Cortex of kidney (tissue), 1 donor: ENCODE measurements at places on chromosomes 3 and 15.

DNA sequence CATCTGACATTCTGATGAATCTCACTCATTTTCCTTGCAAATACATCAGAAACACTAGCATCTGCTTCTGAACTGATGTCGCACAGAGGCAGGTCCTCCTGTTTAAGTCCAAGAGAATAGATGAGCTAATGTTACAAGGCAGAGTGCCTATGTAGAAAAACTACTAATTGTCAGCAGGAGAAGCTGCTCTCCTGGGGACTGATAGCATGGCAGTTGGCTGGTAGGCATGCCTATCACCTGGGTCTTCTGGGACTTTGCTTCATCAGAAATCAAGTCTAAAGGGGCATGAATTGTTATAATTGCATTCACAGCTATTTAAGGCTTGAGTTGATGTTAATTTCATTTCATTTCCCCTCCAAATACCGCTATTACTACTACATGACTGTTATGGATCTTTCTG, 457.2 kb downstream of the RAP2B start:
- no peak for DNase-seq

GRCh38 chr15:74535388-74536084, 5.5 kb upstream of the ARID3B start:
- DNase-seq = no peak

DNA sequence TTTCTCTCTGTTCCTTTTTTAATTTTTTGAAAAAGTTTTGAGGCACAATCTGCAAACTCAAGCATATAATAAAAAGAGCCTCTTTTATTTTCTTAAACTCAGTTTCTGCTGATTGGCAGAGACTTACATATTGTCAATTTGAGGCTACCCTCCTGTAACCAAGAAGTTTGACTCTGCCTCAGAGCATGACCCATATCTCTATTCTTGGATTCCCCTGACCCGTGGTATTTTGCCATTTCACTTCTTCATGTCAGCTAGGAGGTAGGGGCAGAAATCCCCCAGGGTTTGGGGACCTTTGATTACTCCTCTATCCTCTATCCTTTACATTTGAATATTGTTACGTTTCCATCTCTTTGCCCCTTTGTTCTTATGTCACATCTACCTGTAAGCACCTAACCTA, 479.1 kb upstream of the ALCAM start:
- no peak for DNase-seq

- DNase-seq = no peak
Observed at GRCh38 chr15:75659928-75660645, 12.4 kb downstream of the SNX33 start.

GRCh38 chr3:22685597-22685996, 517.5 kb upstream of the UBE2E2 start:
- DNase-seq = no peak

DNA sequence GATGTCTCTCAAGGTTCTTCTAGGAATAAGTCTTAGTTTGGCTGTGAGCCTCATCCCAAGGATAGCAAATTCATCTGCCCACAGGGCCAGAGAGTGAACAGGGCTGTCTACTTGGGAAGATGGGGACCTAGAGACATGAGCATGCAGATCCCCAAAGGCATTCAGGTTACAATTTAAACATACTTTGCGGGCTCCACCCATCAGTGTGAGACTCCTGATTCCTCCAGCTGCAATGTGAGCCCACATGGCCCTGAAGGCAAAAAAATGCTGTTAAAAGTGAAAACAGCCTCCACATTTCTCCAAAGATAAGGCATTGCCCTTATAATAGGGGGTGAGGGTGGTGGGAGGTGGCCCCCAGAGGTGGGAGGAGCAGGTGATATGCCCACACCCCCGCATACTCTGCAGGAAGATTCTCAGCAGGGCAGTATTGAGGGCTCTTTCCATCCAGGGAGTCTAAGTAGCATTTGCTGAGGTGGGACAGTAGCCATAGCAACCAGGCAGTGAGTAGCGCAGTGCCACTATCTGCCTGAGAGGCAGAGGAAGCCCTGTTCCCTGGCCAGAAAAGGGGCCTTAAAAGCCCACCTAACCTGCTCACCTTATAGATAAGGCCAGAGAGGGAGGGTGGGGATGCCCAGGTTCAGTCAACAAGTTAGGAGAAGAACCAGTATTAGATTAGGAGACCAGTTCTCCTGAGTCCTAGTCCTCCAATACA, 31.2 kb downstream of the TGM4 start:
- no peak for DNase-seq

DNA sequence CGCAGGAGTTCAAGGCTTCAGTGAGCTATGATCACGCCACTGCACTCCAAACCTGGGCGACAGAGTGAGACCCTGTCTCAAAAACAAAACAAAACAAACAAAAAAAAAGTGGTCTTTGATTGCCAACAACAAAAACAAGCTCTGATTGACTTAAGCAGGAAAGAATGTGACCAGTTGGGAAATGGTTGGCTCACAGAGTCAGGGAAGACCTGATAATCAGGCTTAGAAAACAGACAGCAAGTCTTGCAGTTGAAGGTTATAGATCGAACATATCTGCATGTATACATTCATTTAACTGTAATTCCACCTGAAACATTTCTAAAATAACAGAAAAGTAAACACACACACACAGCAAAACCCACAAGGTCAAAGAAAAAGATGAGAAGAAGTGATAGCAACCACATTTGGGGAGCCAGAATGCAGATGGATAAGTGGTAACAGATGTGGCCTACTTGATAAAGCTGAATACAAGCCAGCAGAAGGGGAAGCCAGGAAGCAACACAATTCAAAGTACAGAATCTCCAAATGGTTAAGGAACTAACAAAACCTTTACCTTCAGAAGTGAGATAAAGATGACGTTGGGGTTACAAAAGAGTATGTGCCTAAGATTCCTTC, 699.9 kb upstream of the ZNF385D start:
- DNase-seq = no peak

DNA sequence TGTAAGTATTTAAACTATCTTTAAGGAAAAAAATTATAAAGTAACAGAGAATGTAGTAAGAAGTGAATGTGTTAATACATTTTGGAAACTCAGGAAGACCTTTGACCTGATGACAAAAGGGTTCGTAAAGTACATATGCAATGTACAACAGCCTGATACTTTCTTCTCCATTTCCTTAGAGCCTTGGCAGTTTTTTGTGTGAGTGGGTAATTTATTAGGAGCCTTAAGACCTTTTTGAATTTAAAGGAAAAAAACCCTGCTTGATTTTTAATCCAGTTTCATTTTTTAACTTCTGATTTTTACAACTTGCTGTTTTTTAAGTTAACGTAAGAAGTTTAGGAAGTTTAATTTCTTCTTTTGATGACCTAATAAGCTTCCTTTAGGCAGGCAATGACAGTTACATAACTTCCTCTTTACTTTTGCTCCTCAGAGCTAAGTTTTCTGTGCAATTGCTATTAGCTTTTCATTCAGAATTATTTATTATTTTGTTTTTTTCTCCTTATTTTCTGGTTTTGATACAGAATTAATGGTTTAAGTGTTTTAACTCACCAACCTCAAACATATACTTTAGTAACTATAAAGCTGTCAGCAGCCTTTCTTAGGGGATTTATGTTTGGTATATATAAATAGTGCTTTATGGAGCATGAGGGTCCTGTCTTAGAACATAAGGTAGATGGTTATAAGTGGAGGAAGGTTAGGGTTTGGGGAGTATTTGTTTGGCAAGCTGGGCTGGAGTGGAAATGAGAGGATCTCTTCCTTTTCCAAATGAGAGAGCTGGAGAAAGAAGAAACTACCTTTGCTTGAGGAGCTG, 35.2 kb downstream of the ARMC8 start:
- no peak for DNase-seq

DNA sequence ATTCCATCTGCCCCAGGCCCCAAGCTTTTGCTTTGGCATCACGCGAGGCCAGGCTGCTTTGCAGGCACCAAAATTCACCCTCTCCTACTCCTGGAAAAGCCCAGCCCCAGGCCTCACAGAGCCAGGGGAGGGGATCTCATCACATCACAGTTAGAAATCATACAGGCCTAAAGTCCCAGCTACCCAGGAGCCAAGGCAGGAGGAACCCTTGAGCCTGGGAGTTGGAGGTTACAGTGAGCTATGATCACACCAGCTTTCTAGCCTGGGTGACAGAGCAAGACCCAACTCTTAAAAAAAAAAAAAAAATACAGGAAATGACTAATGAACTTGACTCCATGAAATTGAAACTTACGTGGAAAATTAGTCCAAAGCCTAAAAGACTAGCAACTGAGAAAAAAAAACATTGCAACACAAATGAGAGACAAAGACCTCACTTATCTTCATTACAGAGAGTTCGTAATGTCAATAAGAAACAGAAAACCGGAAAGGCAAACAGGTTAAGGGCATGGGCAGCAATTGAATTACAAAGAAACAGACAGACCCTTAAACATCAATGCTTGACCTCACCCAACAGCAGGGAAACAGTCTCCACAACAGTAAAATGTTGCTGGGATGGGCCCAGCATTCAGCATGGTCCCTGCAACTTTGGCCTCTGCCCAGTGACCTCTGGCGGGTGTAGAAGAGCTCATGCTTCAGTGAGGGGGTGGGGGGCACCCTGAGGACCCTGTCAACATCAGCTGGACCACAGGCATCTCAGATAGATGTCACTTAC, 151.5 kb downstream of the LRRK1 start:
- DNase-seq = no peak

DNA sequence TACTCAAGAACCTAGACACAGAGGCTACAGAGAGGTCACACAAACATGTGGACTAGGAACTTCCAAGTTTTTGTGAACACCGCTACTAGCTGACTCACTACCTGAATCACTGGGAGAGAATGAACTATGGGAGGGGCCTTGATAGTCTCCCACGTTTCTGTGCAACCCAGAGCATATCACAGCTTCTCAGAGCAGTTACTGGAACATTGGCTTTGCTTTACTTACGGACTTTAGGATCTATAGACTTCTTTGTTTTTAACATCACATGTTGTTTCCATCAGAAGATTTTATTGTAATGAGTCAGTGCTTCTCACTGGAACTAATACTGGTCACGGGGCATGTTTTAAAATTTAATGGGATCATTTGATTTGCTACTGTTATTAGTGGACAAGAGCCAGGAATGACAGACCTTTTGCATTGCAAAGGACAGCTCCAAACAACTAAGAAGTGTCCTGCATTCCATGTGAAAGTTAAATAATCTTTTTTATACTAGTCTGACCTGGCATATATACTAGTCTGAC, 35.6 kb downstream of the RTP4 start:
- DNase-seq = no peak

DNA sequence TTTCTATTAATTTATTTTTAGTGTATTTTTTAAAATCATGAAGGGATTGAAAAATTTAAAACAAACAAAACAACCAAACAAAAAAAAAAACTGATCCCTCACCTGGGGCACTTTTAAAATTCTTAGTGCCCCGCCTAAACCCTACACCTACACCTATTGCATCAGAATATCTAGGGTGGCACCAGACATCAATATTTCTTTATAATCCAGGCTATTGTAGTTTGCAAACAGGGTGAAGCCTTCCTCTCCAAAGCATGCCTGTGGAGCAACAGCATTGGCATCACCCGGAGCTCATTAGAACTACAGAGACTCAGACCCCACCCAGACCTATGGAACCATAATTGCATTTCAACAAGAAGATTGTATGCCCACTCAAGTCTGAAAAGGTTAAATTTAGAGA, 54.9 kb upstream of the ACP3 start:
- no peak for DNase-seq

GRCh38 chr3:194587438-194587931, 45.7 kb downstream of the TMEM44 start:
- DNase-seq = no peak

GRCh38 chr3:52221563-52222318, 3.7 kb downstream of the TLR9 start:
- no peak for DNase-seq

DNA sequence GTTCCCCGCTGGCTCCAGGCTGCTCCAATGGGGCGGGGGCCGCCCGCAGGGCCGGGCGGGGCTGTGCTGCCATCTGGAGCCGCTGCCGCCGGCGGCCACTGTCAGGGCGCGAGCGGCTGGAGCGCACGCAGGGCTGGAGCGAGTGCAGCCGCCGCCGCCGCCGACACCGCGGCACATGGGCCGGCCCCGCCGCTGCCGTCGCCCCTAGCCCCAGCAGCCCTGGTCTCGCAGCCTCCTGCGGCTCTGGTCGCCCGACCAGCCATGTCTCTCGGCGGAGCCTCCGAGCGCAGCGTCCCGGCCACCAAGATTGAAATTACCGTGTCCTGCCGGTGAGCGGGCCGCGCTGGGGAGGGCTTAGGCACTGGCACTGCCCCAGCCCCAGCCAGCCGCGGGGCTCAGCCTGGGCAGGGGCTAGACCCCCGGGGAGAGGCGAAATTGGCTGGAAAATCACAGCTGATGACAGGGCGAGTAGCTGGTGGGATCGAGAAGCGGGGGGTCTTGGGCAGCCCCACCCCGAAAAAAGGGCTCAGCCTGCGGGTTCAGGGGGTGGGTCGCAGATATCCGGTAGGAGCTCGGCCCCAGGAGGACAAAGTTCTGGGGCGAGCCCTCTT, at the start of gene CPNE9:
Gene CPNE9, plus strand, starts transcription at position 98 of the 611 bp plus-strand sequence. Its CDS starts 164 bp downstream, at position 262.
- no peak for DNase-seq
